ENCODE measurements at places on chromosomes 6 and 20.
A peak's percentile ranks its signal among the peaks of the same experiment; 100 is the strongest.

GRCh38 chr6:13702809-13703302 lies 8.8 kb downstream of the RANBP9 start:
- no peak for DNase-seq

DNA sequence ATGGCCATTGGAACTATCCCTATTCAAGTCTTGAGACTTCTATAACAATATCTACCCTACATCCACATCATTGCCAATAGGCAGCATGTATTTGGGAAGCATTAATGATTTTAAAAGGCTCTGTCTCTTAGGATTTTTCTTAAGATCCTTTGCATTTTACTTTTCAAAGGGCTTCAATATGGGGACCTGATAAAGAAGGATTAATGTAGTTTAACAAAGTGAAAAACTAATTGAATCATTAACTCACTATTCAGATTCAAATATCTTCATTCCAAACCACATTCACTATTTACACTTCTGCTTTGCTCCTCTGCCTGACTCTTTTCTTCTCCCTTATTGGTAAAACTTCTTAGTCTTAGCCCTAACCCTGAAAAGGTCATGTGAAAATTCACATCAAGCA lies 333.0 kb downstream of the EPHA7 start:
- no peak for DNase-seq

DNA sequence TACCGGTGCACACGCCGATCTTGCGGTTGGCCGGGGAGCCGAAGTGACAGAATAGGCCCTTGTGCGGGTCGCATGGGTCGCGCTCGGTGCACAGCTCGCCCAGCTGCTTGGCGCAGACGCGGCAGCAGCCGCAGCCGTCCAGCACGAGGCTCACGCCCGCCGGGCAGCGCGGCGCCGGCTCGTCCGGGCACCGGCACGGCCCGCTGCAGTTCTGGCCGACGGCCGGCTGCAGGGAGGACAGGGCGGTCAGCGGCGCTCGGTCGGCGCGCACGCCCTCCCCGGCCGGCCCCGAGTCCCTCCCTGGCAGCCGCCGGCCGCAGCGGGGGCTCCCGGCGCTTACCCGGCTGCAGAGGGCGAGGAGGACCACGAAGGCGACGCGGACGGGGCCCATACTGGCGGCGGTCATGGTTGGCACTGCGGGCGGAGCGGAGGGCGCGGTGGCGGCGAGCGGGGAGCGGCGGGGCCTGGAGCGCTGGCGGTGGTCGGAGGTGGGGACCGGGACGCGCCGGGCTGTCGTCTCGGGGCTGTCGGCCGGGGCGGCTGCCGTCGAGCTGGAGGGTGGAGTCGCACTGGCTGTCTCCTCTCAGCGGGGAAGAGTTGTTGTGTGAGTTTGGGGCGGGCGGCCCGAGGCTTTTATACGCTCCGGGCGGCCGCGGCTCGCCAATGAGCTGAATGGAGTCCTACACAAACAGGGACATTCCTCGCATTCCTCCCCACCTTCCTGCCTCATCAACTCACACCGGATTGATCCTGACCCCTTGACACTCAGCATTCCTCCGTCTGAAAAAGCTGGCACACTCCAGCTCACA lies at the start of gene CCN2:
Gene CCN2, minus strand, starts transcription at position 606 of the 809 bp plus-strand sequence. Its CDS starts 200 bp downstream, at position 406.
- no peak for DNase-seq

DNA sequence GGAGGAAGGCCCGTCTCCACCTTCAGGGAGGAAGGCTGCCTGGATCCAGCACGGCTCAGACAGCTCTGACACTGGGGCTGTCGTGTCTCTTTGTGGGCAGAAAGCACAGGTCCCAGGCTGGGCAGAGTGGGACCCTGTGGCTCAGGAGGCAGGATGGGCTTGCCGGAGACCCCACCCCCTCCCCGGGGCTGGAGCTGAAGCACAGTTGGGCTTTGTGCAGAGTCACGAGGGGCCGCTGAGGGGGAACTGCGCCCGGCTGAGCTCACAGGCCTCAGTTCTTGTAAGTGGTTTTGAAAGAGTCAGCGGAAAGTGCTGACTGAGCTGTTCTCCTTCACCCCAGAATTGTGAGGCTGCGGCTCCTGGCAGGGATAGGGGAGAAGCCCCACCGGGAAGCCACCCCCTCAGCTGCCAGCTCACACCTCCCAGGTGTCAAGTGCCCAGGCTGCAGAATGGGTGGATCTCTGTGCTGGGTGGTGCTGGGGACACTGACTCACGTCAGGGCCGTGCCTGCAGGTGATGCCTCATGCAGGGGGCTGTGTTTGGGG lies 145.5 kb upstream of the RNF24 start:
- DNase-seq = no peak

- DNase-seq = no peak
Measured at GRCh38 chr20:50911716-50912115, 19.5 kb downstream of the ADNP start.

DNA sequence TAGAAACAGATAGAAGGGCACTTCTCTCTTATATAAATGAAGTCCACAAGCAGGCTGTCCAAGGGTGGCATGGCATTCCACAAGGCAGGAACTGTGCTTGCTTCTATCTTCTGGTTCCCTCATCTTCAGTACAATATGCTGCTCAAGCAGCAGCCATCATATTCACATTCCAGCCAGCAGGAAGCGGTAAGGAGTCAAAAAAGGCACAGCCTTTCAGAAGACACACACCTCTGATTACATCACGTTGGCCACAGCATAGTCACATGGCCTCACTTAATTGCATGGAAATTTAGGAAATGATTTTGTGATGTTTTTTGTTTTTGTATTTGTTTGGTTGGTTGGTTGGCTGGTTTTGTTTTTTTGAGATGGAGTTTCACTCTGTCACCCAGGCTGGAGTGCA lies 19.0 kb downstream of the REM1 start:
- DNase-seq = no peak

DNA sequence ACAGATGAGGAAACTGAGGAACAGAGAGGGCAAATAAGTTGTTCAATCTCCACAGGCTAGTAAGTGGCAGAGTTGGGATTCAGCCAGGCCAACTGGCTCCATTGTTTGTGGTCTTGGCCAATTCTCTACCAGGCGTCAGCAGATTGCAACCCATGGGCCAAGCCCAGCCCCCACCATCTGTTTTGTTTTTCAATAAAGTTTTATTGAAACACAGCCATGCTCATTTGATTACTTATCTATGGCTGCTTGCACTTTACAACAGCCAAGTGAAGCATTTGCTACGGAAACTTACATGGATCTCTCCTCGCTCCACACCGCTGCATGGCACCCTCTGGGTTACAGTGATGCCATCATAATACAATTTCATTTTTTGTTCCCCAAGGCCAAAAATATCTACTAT lies 90.8 kb downstream of the ZNF217 start:
- no peak for DNase-seq

- no peak for DNase-seq
Measured at GRCh38 chr6:148530394-148530953, 187.8 kb downstream of the SASH1 start.

DNA sequence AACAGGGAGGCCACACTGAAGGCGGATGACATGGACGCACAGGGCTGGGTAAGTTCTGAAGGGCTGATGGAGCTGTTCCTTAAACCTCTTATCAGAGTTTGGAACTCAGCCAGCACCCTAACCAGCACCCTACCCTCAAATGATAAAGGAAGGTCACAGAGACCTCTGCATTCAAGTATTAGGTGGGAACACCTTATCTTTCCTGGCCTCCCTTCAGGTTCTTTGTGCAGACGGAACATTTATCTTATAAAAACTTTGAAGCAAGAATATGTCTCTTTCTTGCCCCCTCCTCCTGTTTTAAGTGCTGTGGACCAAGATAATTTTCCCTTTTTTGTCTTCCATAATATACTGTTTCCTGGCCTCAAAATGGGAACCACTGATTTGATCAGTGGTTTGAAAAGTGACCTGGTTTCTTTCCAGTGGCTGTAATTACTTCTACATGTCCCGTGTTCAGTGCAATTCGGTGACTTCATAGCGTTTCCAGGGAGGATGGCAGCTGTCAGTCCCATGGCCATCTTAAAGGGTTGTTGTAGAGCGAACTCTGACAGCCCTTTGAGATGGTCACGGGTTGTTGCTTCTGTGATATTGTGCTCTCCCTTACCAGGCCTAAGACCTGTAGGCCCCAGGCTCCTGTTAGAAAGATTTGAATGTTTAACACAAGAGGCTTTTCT lies 213.2 kb upstream of the MYLIP start:
- DNase-seq = no peak

GRCh38 chr6:83057705-83058321 lies 7.8 kb downstream of the UBE3D start:
- DNase-seq = peak; percentile 21

DNA sequence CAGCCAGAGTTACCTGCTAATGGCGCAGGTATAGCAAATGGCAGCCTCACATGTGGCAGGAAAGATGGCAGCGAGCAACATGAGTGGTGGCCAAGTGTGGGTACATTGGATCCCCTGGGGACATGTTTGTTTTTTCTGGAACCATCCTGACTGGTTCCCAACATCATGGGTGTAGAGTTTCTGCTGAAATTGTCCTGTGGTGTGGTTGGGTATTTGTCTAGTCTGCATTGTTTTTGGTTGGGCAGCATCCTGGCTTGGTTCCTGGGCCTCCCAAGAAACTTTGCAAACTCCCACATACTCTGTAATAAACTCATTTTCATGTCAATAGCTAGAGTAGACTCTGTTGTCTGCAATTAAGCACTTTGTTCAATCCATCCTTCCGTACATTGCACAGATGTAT lies 282.6 kb downstream of the CDC5L start:
- no peak for DNase-seq

- no peak for DNase-seq
Measured at GRCh38 chr6:17432356-17432755, 39.0 kb downstream of the CAP2 start.

GRCh38 chr20:8809107-8809953 lies 259.6 kb upstream of the PLCB4 start:
- peak; percentile 50 for DNase-seq

GRCh38 chr6:107108201-107108890 lies 7.0 kb downstream of the BEND3 start:
- no peak for DNase-seq

- no peak for DNase-seq
Measured at GRCh38 chr20:50020288-50020687, 37.5 kb downstream of the SNAI1 start.

DNA sequence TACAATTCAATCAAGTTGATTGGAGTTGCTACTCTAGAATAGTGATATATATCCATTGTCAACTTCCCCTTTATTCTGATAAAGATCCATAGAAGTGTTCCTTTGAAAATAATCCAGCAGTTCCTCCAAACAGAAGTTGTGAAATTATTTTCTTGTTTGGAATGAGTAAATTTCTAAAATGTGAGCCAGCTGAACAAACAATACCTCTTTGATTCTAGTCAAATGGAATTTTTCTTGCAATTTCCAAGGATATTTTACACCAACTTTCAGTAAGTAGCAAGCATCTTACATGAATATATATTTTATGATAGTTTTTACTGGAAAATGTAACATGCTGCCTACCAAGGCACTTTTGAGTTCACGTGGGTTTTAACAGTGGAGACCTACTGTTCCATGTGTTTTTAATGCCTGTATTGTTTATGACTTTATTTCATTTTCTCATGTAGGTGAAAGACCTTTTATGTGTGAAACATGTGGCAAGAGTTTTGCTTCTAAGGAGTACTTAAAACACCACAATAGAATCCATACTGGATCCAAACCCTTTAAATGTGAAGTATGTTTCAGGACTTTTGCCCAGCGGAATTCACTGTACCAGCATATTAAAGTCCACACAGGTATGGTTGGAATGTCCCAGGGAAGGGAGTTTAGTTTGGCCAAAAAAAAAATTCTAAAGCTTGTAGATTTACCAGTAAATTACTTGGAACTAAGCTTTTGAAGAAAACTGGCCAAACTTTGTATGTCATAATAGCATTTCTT lies 6.5 kb downstream of the GZF1 start:
- DNase-seq = no peak

GRCh38 chr6:13319891-13320564 lies 8.3 kb downstream of the TBC1D7 start:
- DNase-seq = no peak

GRCh38 chr6:169513478-169514193 lies 188.2 kb downstream of the WDR27 start:
- no peak for DNase-seq

DNA sequence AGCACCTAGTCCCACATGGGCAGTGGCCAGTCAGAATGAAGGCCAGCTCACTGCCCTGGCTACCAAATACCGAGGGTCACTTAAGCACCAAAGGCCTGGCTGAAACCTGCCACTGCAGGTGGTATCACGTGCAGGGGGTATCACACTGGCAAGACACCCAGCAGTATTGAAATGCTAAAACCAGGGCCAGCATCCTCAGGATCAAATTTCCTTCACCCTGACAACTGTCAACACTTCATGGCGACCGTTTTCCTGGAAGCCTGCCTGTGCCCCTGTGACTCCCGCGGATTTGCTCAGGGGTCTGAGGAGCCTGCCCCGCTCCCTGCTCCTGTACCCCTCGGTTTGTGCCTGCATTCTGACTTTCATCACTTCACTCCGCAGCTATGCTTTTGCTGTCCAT lies 151.1 kb downstream of the TTLL2 start:
- DNase-seq = peak; percentile 49

GRCh38 chr6:150767571-150768018 lies 97.9 kb upstream of the MTHFD1L start:
- no peak for DNase-seq

GRCh38 chr20:32114305-32114960 lies 4.9 kb downstream of the TM9SF4 start:
- DNase-seq = no peak

DNA sequence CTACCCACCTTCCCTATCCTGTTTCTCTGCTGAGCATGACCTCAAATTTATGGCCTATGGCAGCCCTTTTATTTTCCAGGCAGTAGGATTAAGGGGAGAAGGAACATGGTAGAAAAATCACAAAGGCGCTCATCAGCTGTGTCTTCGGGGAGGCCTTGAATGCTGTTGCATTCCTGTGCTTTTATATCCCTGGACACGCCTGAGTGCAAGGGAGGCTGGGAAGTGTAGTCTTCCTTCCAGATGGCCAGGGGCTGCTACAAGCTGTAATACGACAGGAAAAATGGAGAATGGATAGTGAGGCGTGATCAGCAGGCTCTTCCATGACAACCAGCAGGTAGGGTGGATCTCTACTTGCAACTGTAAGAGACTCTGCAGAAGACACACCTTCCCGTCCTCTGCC lies 210.9 kb upstream of the GGTLC1 start:
- peak; percentile 24 for DNase-seq

DNA sequence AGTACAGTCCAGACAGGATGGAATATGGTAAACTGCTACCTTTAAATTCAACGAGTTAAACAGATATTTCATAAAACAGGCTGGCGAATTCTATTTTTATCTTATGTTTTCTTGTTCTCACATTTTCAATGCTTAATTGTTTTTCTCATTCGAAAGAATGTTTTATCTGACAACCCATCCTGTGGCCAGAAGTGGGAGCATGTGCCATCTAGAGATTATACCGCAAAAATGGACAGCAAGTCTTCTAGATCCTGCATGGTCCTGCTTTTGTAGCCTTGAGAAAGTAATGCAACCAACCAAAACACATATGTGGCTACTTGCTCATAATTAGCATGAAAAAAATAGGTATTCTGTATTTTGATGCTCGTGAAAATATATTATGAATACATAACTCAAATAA lies 30.7 kb downstream of the TUBB2B start:
- DNase-seq = no peak
